Uterus (tissue), 4 donors: ENCODE measurements at places on chromosomes 6 and 20. TPM values are rescaled to one million over a fixed set of nuclear protein-coding genes. Genes with fewer than 3 reads are reported as not detected.

DNA sequence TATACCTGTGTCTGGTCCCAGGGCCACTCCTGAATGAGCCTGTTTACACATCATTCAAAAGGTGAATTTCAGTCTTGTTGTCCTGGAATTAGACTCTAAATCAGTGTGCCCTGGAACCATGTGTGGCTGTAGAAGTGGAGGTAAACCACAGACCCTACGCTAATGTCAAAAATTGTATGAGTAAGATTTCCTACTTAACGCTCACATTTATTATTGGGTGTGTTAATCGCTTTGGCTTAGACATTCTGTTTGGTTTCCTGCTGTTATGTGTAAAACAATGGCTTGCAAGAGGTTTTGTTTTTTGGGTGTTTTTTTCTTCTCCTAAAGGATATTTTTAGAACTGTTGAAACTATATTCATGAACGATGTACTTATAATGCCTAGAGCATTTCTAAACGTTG, 19.3 kb downstream of the PLCB1 start:
- H3K36me3 ChIP-seq, result no peaks in the 10 kb centered on the region
- DNase-seq, result no peak
- H3K27ac ChIP-seq, result peak overlapping the region; percentile 56
- peaks cover 5% of the 10 kb centered on the region for H3K4me1 ChIP-seq

DNA sequence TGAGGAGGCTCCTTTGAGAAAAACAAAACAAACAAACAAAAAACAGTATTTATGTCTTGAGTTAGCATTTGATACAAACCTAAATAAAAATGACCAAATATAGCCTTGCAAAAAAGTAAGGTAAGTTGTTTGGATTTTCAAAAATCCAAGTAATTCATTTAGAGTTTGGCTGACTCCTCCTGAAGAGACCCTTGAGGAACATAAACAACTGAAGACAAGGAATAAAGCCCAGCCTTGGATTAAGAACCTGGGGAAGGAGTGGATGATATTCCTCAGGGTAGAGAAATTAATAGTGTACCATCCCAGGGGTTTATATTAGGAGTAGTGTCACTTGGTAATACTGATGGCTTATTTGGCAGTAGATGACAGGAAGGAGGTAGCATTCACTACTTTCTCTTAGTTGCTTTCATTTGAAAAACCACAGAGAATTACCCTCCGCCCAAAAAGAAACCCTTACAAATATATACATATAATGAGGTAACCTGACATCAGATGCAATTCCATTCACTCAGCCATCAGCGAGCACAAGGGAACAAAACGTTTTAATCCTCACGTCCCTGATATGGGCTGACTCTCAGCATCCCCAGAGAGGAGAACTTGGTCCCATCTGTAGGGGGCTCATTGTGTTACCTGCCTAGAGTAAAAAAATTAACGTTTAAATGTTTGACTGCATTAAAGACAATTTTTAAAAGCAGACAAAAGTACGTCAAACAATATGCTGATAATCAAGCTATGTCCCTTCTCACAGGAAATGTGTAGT, 57.0 kb downstream of the SOBP start:
- no peak for DNase-seq
- H3K36me3 ChIP-seq, result no peaks in the 10 kb centered on the region
- H3K4me1 ChIP-seq, result no peaks in the 10 kb centered on the region
- H3K27ac ChIP-seq, result no peak overlapping the region
- H3K27me3 ChIP-seq, result no peaks in the 10 kb centered on the region

- H3K27ac ChIP-seq, result no peak overlapping the region
- H3K27me3 ChIP-seq, result no peaks in the 10 kb centered on the region
- no peak for DNase-seq
- no peaks in the 10 kb centered on the region for H3K4me1 ChIP-seq
These were observed 316.7 kb upstream of the MARCKS start for GRCh38 chr6:113540466-113540865.

GRCh38 chr6:14502551-14502950, 385.0 kb downstream of the CD83 start:
- no peak overlapping the region for H3K4me3 ChIP-seq
- no peak for DNase-seq
- no peaks in the 10 kb centered on the region for H3K36me3 ChIP-seq
- no peaks in the 10 kb centered on the region for H3K27me3 ChIP-seq

LTB gene
- 1.5 TPM for total RNA-seq

ZNF311 gene
- total RNA-seq, result 4.1 TPM

TP53TG5 gene
- 1.9 TPM for total RNA-seq
